ENCODE measurements at places on chromosomes 3 and 15. TPM values are rescaled to one million over a fixed set of nuclear protein-coding genes. Genes with fewer than 3 reads are reported as not detected.

Gene CHRM5
- not detected for total RNA-seq

Gene STAB1
- total RNA-seq, result not detected

Gene FOXB1
- 0.52 TPM for total RNA-seq

Gene SCG3
- total RNA-seq, result not detected

Gene GOLGA6L26
- total RNA-seq, result not detected

Gene COL6A6
- not detected for total RNA-seq

Gene STIMATE
- 26.5 TPM for total RNA-seq

Gene PRRT3
- total RNA-seq, result 6.9 TPM

GRCh38 chr3:110881069-110881468 is 190.5 kb upstream of the NECTIN3 start:
- DNase-seq, result peak; percentile 21

GRCh38 chr3:141644931-141645330 is 93.2 kb upstream of the RNF7 start:
- peak; percentile 79 for DNase-seq

DNA sequence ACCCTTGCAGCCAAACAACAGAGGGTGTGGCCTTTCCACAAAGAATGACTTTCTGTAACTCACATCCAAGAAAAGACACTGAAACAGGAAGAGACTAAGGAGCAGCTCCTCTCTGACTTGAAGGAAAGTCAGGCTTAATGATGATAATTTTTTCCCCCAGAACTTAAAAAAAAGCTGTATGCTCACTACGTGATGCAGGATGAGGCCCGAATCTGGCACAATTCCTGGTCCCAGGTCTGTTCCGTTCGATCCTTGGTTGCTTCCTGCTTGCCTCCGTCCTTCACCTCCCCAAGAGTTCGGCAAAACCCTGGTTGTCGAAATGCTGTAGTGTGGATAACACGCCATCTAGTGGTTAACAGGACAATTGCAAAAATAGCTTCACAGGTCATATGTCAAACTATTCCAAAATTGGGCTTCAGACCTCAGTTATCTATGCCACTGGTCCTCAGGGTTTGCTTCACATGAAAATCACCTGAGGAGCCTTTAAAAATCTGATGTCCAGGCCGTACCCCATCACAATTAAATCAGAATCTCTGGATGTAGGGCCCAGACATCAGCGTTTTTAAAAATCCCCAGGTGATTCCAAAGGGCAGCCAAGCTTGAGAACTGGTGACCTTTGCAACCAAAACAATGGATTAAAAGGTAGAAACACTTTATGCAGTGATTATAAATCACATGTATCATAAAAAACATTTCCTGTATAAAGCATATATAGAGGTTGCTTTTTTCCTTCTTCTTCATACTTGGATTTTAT is 28.1 kb upstream of the SYNM start:
- DNase-seq, result peak; percentile 60

DNA sequence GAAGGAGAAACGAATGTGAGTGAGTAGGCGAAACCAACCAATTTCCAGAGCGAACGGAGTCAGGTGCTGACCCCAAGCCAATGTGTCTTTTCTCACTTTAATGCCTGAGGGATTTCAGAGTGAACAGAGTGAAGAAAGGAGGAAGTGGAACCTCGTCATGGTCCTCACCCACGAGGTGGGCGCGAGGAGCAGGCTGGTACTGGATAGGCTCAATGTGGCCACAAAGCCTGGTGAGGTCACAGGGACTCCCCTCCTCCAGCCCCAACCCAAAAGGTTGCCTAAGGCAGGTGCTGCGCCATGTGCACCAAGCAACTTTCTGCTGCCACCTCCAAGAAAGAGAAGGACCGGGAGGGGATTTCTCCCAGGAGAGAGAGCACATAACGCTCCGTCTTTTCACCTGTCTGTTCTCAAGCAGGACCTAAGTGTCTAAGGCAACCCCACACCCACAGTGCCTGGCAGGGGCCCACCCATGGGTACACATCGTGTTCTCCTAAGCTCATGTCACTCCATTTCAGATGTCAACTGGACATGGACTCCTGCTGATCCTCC is 3.8 kb downstream of the NRROS start:
- DNase-seq, result no peak

- DNase-seq, result no peak
These were observed 752.3 kb downstream of the NR2F2 start for GRCh38 chr15:97082830-97083229.

DNA sequence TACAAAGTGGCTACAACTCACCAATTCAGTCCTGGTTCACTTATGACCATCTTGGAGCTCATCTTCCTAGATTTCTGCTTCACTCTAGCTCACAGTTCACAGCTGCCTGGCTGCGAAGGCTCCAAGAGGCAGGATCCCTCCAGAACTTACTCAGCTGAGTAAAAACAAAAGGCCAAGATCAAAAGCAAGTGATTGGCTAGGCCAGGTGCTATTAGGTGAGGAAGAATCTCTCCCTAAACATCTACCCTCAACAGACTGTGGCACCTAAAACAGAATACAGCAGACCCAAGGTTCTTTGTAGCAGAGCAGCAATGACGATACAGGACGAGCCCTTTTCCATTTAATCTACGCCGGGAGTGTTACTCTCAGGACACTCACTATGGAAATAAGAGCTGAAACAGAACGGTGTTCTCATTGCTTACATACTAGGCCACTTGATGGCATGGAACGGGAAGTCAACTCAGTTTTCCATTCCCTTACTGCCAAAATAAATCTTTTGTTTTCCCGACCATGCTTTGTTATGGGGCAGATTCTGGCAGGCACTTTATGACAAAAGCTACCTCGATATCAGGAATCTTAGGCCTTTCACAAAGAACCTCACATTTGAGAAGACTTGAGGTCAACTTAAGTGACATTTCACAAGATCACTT is 901 bp downstream of the ICE2 start:
- DNase-seq, result peak; percentile 25

DNA sequence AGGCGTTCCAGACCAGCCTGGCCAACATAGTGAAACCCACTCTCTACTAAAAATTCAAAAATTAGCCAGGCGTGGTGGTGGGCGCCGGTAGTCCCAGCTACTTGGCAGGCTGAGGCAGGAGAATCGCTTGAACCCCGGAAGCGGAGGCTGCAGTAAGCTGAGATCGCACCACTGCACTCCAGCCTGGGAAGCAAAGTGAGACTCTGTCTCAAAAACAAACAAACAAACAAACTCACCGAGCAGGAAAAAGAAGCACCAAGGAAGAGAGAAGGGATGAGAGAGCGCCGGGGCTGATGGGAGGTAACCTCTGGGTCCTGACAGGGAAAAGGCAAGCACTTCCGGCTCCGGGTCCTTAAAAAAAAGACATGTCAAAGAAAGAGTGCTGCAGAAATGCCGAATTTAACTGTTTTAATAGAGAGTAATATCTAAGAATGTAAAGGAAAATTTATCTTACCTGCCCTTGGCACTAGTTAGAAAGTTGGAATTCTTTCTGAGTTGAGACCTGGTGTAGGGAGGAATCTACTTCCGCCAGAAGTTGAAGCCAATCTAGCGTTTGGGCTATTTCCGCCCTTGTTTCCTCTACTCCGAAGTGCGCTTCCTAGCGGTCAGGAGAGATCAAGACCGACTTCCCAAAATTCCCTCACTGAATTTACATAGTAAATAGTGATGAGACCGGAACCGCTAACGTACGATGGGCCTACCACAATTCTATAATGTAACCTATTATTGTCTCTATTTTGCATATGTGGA is 29.1 kb downstream of the EFCAB12 start:
- DNase-seq, result peak; percentile 85

- no peak for DNase-seq
These were observed 177.5 kb downstream of the RORA start for GRCh38 chr15:61051569-61052031.

GRCh38 chr3:50357481-50357880 is 1.8 kb downstream of the TMEM115 start:
- DNase-seq, result no peak

DNA sequence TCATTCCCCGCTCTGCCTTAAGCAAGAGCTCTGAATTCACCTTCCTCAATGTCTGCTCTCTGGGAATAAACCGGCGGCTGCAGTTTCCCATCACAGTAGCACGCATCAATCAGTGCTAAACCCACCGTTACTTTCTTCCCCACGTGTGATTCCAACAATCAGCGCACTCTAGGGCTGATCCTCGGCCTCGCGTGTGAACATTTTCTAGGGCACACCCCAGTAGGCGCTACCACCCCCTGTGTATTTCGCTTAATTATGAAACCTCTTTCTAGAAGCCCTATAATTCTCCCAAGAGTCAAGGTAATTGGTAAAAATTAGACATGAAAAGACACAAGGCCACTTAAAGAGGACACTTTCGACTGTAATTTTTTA is 87.5 kb downstream of the RFTN1 start:
- no peak for DNase-seq

- DNase-seq, result no peak
These were observed 15.7 kb downstream of the TF start for GRCh38 chr3:133761605-133762484.

GRCh38 chr15:52657338-52657737 is 21.9 kb downstream of the ATOSA start:
- DNase-seq, result no peak

DNA sequence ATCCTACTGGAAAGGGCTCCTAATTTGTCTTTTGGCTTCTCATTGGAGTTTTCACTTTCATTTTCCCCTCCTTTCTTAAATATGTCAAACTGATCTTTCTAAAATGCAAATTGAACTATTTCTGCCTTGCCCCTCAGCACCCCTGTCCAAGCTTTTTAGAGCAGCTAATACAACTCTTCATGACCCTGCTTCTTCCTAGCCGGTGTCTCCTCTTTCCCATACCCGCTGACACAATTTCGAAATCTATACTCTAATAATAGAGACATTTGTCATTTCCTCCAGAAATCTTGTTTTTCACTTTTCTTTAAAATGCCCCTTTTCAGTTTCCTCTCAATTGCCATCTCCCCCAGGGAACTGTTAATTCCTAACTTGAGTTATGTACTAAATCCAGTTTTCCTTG is 2.9 kb upstream of the EPHA3 start:
- DNase-seq, result no peak

- no peak for DNase-seq
These were observed 949.0 kb downstream of the EPHA3 start for GRCh38 chr3:90056281-90057032.

DNA sequence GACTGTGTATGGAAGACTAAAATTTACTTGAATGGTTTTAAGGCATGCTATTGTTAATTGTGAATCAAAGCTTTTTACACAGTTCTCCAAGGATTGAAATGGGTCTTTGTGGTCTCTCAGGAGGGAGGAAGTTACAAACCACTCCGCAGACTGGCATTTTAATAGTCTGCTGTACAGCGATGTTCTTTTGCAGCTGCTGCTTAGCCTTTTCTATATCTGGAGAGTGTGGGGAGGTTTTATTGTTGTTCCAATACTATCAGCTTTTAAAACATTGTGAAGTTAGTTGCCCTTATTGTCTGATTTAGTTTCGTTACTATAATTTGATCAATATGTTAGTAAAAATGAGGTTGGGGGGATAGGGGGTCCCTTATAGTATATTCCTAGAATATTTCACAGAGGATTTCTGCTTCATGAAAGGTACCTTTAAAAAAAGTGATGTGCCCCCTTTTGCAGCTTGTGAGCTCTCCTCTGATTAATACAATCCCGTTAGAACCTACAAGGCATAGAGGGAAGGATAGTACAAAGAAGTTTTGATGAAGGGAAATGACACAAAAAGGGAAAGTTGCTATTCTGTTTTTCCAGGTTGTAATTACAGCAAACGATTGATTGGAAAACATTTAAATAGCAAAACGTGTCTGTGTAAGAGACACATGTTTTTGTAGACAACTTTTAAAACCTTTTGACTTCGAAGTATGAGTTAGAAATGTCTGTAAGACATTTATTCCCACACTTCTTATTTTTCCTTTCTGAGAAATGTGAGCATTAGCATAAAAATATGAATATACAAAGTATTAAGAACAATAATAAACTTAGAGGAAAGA is 158.3 kb upstream of the CGNL1 start:
- no peak for DNase-seq

DNA sequence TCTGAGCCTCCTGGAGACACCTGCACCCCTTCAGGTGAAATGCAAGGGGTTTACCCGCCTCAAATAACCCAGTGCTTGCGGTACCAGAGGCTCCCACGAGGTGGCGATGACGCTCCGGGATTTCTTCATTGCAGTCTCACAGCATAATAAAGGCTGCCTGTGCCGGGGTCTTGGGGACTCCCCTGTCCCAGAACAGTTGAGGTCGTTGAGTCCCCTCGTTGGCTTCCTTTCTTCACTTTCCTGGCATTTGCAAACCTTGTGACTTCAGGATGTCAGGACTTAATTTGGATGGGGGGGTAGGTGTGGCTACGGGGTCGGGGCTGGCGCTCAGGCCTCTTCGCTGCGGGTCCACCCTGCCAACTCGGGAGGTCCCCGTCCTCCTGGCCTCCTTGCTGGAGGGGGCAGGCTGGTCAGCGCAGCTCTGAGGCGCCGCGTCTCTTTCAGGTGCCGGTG is 1.3 kb downstream of the GNAT1 start:
- DNase-seq, result peak; percentile 87

DNA sequence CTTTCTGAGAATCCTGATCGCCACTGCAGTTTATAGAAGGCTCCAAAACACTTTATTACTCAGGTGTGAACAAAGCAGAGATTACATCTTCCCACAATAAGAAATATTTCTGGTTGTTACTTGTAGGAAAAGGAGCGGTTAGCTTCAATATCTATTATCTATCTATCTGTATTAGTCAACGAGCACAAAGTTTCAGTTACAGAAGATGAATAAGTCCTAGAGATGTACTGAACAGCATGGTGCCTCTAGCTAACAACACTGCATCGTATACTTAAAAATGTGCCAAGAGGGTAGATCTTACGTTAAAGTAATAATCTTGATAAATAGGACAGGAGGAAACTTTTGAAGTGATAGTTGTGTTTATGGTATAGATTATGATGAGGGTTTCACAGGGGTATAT is 10.9 kb upstream of the CCR3 start:
- no peak for DNase-seq

GRCh38 chr3:30156586-30157498 is 449.6 kb upstream of the TGFBR2 start:
- no peak for DNase-seq
